D341Med (cell line): ENCODE measurements at places on chromosomes 3 and 15.

DNA sequence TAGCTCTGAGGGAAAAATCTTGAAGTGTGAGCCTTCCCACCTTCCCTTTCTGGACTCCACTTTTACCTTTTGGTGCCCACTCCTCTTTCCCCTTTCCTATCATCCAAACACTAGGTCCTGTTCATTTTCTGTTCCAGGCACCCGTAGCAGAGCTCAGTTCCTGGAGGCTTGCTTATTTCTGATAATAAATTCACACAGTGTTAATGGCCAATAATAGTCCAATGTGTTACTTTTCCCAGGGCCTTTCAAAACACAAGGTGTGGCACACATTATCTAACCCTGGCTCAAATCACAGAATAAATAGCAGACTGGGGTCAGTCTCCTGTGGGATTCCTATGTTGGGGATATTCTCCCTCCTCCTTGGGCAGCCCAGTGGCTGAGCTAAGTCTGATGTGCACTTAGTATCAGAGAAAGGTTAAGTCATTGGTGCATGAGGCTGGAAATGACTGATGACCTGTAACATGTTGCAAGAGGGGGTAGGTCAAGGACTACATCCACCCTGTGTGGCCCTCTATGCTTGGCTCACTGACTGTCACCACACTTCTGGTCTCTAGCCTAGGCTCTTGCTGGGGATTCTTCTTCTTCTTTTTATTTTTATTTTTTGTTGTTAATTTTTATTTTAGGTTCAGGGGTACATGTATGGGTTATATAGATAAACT is 43.7 kb upstream of the ROPN1 start:
- no peak for DNase-seq

DNA sequence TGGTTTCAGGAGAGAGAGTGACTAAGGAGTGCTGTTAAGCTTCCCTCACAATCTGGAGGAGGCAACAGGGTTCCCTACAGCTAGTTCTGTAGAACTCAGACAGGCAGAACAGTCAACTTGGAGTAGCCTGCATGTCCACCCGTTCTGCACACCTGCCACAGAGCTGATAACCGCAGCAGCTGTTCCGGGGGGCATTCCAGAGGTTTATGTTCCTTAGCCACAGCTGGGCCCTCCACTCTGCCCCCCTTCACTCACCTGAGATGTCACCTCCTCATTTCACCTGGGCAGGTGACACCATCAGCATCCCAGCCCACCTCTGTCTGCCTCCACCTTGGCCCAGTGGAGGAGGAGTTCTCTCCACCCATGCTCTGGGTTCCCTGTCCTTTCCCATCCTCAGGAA is 22.6 kb downstream of the XYLB start:
- no peak for DNase-seq

DNA sequence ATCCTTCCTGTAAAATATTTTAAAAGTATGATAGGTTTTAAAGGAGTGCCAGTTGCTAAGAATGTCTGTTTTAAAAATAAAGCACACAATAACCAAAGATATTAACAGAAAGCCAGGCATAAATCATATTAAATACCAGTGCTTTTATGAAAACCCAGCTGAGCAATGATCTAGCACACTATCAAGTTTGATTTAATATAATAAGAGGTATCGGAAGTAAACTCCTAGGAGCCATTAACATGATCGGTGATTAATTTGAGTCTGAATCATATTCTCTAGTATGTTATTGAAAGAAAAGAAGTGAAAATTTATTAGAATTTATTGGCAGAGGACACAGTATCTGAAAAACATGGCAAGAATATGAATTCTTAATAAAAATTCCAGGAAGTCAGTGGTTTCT is 91.7 kb downstream of the SPATA16 start:
- DNase-seq, result no peak

- no peak for DNase-seq
Measured at GRCh38 chr15:69045802-69046201, 31.3 kb downstream of the NOX5 start.

DNA sequence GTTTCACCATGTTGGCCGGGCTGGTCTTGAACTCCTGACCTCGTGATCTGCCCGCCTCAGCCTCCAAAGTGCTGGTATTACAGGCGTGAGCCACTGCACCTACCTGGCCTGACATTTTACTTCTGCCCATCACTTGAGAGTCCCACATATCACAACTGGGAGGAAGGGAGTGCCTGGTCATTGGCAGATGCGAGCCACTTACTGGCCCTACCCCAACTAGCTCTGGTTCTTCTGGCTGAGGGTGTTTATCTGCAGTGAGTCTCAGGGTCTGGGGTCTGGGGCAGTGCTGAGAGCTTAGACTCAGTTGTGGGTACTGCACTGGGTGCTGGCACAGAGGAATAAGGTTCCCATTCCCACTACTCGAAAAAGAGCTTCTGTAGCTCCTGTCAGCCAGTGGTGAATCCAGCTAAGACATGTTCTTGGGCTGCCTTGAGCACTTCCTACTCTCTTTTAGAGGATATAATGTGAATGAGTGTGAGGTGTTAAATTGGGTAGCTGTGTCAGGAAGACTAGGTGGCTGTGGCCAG is 30.2 kb downstream of the DAG1 start:
- no peak for DNase-seq

GRCh38 chr3:71510510-71510909 is 73.0 kb downstream of the FOXP1 start:
- DNase-seq, result no peak

DNA sequence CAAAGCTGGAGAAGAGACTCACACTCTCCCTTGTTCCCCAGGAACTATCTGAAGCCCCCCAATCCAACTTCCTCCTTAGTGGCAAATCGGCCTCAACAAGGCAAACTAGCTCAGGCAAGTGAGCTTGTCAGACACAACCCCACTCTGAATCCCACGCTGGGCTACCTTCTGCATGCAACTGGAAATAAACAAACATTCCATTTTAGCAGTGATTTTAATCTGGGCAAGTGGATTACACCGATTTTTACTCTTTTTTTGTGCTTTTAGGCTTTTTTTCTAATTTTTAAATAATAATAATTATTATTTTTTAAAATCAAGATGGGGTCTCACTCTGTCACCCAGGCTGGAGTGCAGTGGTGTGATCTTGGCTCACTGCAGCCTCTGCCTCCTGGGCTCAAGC is 2.9 kb upstream of the NOX5 start:
- DNase-seq, result no peak
